ENCODE measurements at places on chromosomes 1 and 21.

DNA sequence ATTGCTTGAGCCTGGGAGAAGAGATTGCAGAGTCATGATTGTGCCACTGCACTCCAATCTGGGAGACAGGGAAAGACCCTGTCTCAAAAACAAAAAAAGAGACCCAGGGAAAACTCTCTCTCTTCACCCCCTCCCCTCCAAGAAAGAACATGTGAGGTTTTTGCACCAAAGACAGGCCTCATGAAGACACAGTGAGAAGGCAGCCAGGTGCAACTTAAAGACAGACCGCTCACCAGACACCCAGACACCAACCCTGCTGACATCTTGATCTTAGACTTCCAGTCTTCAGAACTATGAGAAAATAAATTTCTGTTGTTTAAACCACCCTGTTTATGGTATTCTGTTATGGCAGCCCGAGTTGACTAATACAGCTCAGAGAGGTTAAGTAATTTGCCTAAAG is 13.3 kb upstream of the LRRC8D start:
- DNase-seq = no peak

DNA sequence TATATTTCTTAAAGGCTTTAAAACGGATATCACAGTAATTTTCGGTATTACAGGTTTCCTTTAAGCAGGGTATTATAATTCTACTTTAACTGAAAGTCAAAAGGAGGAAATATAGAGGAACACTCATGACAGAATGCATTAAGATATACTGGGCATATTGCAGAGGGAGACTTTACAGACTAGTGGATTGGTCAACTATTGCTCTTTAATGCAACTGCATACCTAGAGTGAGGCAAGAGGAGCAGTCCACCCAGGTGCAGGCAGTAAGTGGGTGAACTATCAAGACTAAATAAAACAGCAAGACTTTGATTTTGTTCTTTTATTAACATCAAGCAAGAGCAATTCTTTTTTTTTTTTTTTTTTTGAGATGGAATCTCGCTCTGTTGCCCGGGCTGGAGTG is 10.5 kb downstream of the SCAF4 start:
- DNase-seq = no peak

DNA sequence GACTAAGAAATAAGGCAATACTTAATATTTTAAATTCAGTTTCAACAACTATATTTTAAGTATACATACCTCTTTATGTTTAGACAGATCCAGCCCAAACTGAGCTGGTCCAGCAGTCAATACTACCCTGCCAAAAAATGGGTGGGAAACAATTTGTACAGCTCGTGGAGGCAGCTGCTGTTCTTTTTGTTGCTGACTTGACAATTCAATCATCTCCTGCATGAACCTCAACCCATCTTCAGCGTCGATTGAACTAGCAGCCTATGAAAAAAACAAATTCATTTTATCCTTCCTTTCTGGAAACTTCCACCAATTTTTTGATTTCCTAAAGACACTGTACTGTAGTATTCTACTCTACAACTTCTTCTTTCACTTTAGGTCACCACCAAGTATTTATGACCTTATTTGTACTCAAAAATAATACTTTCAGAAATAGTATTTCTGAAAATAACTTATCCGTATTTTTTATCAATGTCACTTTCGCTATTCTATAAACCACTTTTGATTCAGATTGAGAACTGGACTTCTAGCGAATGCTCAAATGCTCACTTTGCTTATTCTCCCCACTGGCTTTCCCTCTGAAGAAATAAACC is 46.5 kb downstream of the EDEM3 start:
- no peak for DNase-seq

GRCh38 chr21:33273044-33273443 is 6.9 kb downstream of the IL10RB start:
- DNase-seq = no peak

- no peak for DNase-seq
Measured at GRCh38 chr21:41960386-41960785, 6.6 kb upstream of the C2CD2 start.

GRCh38 chr1:8661185-8662110 is 156.0 kb downstream of the RERE start:
- DNase-seq = no peak

GRCh38 chr1:100611086-100611485 is 73.1 kb downstream of the GPR88 start:
- DNase-seq = no peak

GRCh38 chr21:18382141-18382540 is 21.4 kb downstream of the TMPRSS15 start:
- no peak for DNase-seq

DNA sequence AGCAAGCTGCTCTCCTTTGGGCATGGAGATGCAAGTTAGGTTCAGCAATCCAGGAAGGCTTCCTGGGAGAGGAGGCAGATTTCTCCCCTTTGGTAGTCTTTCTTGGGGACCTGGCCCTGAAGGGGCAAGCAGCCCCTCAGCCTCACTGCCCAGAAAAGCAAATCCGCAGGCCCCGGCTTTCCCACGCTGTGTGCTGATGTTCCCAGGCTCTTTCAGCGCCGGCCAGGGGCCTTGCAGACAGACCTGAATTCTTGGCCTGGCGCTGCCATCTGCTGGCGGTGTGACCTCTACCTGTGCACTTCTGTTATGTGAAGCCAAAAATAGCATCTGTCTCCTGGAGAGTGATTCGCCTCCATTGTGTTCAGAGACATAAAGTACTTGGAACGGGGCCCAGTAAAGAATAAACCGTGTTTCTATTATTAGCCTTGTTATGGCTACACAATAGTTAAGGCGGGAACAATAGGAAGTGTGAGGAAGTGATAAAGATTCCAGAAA is 64.8 kb downstream of the ALPL start:
- peak; percentile 47 for DNase-seq

DNA sequence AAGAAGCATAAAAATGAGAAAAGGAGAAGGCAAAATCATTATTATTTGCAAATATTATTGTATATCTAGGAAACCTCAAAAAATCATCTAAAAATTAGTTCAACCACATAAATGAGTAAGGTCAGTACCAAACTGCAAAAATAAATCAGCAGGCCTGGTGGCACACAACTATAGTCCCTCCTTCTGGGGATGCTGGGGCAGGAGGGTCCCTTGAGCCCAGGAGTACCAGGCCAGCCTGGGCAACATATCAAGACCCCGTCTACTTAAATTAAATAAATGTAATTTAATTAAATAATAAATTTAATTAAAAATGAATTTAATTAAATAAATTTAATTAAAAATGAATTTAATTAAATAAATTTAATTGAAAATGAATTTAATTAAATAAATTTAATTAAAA is 40.3 kb upstream of the TRIM67 start:
- no peak for DNase-seq

- DNase-seq = no peak
Measured at GRCh38 chr1:26616881-26617280, 78.9 kb upstream of the ARID1A start.

GRCh38 chr1:178581351-178582303 is 68.7 kb downstream of the TEX35 start:
- peak; percentile 27 for DNase-seq

- peak; percentile 49 for DNase-seq
Measured at GRCh38 chr1:66380452-66381212, 153.3 kb upstream of the SGIP1 start.

DNA sequence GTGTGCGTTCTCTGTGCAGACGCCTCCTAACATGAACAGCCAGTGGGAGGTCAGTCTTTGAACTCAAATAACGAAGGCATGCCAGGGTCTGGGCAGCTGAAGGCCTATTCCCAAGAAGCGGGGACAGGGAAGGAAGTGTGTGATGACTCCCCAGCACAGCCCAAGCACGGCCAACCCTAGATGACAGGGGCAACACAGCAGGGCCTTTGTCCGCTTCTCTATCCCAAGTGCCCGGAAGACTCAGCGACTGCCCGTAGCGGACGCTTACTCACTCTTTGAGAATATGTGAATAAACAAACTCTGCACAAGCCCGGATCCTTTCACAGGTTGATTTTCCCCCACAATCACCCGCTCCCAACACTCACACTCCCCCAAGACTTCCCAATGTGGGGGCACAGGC is 11.2 kb downstream of the C1orf198 start:
- DNase-seq = no peak

GRCh38 chr1:31703431-31704270 is at the start of gene COL16A1:
Gene COL16A1 (minus strand): TSS chr1:31704017. CDS start chr1:31702193, 1,824 bp downstream.
- DNase-seq = peak; percentile 55

DNA sequence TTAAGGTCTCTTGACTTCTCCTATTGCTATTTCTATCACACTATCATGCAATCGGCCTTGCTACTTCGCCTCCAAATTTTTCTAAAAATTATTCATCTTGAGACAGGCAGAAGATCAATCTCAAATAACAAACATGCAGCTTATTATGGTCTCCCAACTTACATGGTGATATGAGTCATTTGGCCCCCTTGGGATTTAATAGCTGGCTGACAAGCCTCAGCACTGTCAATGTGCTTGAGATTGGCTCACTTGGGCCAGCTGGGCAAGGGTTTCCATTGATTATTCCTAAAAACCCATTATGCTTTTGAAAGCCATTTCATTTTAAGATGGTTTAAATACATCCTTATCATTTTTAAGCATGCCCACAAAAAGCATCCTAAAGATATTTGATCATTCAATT is 224.5 kb upstream of the NFIA start:
- no peak for DNase-seq

- no peak for DNase-seq
Measured at GRCh38 chr1:115796036-115796435, 27.5 kb upstream of the CASQ2 start.

- DNase-seq = peak; percentile 65
Measured at GRCh38 chr1:94418664-94419655, 771 bp downstream of the ABCD3 start.

DNA sequence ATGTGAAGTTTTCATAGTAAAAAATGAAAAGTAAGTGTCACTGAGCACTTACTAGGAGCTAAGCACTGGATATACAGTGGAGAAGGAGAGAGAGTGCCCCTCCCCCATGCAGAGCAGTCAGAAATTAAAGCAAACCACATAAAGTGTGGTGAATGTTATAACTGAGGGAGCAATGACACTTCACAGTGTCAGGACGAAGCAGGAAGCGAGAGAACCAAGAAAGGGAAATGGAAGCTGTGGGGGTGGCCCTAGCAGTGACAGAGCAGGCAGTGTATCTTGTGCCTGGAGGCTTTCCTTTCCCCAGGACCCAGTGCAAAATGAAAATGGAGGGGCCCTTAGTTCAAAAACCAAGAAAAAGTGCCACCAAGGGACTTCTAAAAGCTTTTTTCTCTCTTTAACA is 21.5 kb upstream of the RCAN3 start:
- peak; percentile 17 for DNase-seq

DNA sequence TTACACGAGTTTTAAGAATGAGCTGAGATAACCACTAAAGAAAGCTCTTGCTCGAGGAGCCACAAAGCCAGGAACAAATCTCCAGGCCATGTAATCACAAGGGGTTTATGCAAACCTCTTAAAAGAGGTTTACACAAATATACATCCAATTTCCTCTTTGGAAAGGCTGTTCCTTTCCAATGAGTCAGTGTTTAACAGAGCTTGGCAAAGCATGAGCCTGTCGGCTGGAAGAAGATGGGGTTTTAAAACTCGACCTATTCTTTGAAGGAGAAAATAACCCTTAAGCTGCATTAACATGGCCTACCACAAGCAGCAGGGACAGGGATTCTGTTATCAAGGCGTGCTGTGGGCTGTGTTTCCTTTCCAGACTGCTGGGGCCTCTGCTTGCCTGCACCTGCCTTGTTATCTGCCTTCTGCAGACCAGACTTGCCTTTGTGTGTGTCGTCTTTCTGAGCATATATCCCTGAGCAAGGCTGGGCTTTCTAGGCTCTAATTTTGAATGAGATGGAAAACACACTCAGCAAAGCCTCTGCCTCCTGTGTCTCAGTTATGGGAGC is 40.6 kb upstream of the CYP2J2 start:
- no peak for DNase-seq

GRCh38 chr1:31750858-31751510 is 13.2 kb downstream of the ADGRB2 start:
- DNase-seq = no peak

DNA sequence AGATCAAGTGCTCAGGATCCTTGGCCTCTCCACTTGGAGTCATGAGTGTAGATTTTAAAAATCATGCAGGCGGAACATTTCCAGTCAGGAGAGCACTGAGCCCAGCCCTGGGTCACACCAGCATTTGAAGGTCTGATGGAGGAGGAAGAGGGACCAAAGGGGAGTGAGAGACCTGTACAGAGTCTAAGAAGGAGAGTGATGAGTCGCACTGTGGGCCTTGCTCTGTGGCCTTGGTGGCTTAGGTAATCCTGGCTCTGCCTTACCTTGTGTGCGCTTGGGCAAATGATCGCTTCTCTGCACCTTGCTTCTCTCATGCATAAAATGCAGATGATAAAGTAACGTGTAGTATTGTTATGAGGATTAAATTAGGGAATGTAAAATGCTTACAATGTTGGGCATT is 225.3 kb downstream of the SDCCAG8 start:
- DNase-seq = no peak

- DNase-seq = no peak
Measured at GRCh38 chr1:72915581-72915980, 633.2 kb upstream of the NEGR1 start.

- no peak for DNase-seq
Measured at GRCh38 chr1:101520302-101520701, 283.5 kb downstream of the S1PR1 start.

- no peak for DNase-seq
Measured at GRCh38 chr1:186102547-186103148, 272.4 kb downstream of the TPR start.

GRCh38 chr1:27026621-27027574 is 14.2 kb upstream of the TENT5B start:
- DNase-seq = no peak

- no peak for DNase-seq
Measured at GRCh38 chr21:36288651-36289243, 31.2 kb upstream of the MORC3 start.

DNA sequence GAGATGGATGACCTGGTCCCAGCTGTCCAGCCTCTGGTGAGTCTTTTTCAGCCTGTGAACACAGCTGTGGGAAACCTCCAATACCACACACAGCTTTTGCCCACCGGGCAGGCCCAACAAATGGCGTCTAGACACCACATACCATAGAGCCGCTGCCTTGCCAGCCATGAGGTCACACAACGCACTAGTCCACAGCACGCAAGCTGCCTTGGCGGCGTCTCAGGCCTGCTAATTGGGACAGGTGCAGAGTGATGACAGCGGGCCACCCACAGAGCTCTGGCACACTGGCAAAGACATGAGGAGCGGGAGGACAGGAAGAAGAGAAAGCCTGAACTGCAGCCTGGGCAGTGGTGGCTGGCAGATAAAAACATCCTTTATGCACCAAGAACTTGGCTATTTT is 125.5 kb downstream of the ADAMTS1 start:
- DNase-seq = no peak

- DNase-seq = no peak
Measured at GRCh38 chr1:84489766-84490165, 10.7 kb downstream of the RPF1 start.

DNA sequence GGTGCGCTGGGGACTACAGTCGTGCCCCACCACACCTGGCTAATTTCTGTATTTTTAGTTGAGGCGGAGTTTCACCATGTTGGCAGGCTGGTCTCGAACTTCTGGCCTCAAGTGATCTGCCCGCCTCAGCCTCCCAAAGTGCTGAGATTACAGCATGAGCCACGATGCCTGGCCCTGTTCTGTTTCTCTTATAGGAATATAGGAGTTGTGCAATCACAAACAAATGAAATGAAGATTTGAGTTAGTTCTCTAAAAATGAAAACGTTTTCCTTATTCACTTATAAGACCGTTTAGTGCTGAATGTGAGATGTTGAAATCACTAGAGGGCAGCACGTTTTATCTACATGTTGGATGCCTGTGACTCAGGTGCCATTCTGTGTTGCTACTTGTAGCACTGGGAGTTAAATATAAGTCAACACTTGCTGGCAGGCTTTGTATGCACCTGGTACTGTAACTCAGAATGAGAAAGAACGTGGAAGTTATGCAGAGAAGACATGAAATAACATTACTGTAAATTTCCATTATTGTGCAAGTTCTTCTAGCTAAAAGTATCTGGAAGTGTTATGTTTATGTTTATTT is 45.8 kb downstream of the MIGA1 start:
- DNase-seq = no peak
